Kidney tubule cell (primary cell): ENCODE measurements at places on chromosomes 2 and 18.

- DNase-seq: peak; percentile 23
These were observed 37.7 kb upstream of the MAT2A start for GRCh38 chr2:85501248-85501647.

DNA sequence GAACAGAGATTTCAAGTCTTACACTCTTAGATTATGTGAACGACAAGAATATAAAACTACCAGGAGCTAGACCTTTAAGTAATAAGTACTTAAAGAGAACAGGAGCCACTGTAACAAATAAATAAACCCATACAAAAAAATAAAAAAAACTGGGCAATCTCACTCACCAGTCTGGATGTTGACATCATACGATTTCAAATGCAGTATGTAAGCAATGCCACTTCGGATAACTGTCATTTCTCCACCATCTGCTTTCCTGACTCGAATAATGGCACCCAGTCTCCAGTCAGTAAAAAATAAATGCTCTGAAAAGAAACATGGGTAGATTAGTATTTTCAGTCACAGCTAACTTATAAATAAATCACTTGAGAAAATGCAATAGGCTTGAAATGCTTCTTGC, 115.1 kb downstream of the LRP2 start:
- DNase-seq: no peak

DNA sequence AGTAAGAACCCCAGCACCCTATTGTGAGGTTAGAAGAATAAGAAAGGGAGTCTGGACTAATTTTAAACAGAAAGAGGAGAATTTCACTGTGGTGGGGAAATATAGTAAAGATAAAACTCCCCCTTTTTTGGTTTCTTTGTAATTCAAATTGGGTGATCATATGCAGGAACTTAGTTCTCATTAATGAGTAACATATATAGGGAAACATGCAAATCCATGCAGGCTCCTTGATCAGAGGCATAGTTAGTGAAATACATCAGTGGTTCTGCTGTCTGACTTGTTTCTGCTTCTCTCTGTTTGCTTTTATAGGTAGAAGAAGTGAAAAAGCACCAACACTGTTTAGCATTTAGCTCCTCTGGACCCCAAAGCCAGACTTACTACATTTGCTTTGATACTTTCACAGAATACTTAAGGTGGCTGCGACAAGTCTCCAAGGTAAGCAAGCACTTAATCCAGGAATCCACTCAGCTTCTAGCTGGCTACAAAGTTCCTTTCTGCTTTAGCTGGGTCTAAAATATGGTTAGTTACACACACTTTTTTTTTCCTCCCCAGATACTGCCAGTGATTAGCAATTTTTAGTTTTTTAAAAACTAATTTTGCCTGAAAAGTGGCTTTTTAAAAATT, 123.2 kb downstream of the PHLPP1 start:
- no peak for DNase-seq

DNA sequence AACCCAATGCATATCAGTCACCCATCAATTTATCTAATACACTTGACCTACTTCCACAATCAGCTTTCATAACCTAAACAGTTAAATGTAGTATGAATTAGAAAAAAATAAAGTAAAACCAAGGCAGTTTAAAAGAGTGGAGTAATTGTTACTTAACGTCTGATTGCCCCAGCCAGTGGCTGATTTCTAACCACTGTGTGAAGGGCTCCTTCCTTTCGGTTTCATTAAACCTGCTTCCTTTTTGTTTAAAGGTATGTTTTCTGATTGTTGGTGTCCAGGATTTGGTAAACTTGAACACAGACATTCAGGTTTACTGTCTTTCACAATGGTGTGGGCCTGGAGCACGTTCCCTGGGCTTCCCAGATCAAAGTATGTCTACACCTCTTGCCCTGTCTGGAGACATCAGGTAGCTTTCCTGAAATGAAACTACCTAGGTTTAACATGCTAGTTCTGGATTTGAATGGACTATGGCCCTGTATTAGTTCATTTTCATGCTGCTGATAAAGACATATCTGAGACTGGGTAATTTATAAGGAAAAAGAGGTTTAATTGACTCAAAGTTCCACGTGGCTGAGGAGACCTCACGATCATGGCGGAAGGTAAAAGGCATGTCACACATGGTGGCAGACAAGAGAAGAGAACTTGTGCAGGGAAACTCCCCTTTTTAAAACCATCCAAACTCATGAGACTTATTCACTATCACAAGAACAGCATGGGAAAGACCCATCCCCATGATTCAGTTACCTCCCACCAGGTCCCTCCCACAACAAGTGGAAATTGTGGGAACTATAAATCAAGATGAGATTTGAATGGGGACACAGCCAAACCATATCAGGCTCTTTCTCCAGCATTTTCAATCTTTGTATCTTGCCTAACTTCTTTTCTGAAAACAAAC, 605.2 kb upstream of the ID2 start:
- no peak for DNase-seq

DNA sequence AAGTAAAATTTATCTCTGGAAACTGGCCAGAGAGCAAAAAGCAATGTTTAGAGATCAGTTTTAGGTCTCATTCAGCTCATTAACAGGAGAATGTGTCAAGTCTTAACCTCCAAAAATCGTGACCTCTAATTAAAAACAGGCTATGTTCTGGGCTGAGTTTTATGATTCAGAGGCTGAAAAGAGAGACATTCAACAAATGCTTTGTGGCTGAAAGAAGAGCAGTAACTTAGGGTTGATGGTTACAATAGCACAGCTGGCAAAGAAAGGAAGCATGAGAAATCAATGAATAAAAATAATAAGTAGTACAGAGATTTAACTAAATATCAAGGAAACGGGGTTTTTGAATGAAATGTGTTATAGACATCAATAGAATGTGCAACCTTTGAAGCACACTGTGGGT, 13.1 kb downstream of the TGIF1 start:
- no peak for DNase-seq

DNA sequence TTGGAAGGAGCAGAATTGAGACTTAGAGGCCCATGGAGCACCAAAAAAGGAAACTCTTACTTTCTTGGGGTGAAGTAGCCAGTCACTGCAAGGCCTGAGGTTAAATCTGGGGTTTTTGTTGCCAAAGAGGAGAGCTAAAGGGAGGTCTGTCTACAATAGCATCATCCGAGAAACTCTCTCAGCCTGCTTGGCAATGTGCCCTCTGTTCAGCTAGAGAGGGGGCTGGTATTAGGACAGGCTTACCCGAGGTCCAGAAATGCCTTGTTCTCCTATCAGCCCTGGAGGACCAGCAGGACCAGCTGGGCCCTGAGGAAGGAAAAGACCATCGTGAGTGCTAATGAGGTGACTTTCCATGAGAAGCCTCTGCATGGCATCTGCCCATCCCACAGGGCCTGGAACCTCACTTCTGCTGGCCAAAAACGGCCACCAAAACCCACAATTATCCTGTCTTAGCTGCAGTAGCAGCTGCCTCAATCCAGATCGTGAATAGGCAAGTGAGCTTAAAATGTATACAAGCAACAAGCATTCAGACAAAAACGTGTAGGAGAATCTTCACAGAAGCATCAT, 61.6 kb downstream of the COL6A3 start:
- no peak for DNase-seq

- DNase-seq: no peak
These were observed 459.2 kb downstream of the KCNJ3 start for GRCh38 chr2:155157711-155158110.

DNA sequence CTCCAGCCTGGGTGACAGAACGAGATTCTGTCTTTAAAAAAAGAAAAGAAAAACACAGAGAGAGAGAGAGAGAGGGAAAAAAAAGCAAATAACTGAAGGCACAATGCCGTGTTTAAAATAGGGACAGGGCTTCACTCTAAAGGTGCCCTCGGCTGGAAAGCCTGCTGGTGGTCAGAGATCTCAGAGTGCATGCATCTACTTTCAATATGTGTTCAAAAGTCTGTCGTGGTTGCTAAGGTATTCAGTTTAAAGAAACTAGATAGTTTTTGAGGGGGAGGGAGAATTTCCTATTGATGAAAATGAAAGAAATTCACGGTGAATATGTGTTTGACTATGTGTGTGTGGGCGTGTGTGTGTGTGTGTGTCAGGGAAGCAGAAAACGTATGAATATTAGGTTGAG, 11.0 kb upstream of the CBLN2 start:
- DNase-seq: peak; percentile 4

GRCh38 chr18:47986620-47987387, 56.3 kb upstream of the SMAD2 start:
- DNase-seq: no peak

GRCh38 chr2:28365158-28365557, 27.5 kb upstream of the FOSL2 start:
- DNase-seq: no peak

DNA sequence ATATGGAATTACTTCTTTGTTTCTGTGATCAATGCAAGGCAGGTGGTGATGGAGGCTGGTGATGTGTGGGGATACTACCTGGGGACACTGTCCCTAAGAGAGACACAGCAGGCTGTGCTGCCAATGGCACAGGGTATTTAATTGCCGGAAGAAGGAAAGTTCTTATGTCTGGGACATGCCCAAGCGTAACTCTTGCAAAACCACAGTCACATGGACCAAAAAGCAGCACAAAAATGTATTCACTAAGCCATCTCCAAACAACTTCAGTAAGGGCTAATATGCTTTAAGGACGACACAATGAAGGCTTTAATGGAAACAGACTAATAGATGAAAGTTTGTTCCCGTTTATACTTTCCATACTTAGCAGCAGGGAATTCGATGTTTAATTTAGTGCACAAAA, 49.7 kb upstream of the AP1S3 start:
- no peak for DNase-seq
